ENCODE measurements at places on chromosomes 7 and 10.

GRCh38 chr10:90326498-90327267 lies 531.2 kb downstream of the HTR7 start:
- DNase-seq, result no peak

DNA sequence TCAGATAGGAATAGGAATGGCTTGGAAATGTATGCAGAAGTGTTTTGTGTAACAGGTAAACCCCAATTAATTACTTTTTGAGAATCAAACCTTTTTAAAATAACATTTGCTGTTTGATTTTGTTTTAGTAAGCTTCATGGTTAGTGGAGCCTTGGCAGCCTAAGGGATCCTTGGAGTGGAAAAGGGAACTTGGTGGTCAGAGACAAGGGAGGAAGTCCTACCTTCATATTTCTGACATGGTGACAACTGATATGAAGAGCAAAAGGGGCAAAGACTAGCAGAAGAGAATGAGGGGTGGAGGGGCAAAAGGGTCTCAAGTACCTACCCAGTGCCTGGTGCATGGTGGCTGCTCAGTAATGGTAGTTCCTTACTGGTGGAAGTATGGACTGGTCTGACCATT lies 32.3 kb downstream of the AHCYL2 start:
- no peak for DNase-seq

GRCh38 chr10:132909491-132910071 lies 32.8 kb downstream of the CFAP46 start:
- no peak for DNase-seq

DNA sequence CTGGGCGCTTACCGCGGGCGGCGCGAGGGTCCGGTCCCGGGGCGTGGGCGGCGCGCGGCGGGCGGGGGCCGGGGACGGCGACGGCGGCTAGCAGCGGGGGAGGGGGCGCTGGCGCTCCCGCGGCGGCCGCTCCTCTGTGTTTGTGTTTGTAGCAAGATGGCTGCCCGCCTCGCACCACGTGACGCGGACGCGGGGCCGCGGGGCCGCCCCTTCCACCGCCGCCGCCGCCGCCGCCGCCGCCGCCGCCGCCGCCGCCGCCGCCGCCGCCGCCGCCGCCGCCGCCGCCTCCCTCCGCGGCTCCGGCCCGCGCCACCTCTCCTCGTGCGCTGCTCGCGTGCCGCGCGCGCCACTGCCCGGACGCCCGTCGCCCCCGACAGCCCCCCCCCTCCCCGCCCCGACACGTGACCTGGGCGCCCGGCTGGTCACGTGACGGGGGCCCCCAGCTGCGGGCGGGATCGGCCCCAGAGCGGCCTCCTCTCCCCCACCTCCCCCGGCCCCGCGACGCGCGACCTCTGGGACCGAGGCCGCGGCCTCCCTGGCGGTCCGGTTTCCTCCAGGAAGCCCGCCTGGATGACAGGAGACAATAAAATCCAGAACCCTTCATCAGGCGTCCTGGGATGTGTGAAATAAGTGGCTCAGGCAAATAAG lies at the start of gene GIGYF1:
Gene GIGYF1 (minus strand): TSS at position 153 of the 648 bp plus-strand sequence. CDS start 6,012 bp downstream, outside the sequence.
- DNase-seq, result peak; percentile 73

DNA sequence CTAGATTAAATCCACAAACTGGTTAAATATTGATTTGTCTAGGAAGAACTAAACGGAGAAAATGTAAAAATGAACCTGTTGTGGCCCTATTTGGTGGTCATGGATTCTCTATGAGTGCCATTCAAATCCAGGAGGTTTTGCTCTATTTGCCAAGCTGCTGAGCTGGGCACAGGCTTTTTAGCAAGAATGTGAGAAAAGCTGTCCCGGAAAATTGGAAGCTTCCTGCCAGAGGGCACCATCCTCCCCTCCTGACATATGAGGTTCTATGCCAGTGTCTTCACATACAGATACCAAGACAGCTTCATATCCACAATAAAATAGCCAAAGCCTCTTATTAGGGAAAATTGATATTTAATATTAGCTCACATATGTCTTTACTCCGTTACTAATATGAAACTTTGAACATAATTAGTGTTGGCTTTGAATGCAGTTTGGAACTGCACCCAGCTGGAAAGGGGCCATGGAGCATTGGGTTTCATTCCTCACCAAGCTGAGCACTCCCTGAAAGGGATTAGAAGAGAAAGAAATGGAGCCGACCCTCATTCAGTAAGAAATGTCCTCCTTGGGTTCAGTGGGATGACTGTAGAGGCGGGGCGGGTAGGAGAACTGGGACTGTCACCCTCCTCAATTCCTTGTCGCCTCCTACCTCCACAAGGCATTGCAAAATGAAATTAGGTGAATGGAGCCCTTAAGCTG lies 47.8 kb downstream of the NRCAM start:
- no peak for DNase-seq

GRCh38 chr10:7969623-7970022 lies 84.9 kb upstream of the GATA3 start:
- DNase-seq, result no peak

DNA sequence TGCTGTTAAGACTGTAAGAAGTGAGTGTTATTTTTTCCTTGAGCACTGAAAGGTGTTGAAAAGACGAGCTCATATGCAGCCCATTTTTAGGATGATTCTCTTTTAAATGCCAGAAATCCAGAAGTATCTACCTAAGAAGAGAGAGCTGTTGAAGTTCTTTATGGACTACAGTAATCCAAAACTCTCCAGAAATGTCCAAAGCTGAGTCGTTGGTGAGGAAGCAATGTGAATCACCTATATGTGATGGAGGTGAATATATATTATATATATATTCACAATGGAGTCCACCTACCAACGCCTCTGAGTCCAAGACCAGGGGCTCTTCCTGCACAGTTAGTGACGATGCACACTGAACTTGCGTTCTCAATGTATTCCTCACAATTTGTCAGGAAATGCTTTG lies 252.7 kb upstream of the PITRM1 start:
- no peak for DNase-seq

DNA sequence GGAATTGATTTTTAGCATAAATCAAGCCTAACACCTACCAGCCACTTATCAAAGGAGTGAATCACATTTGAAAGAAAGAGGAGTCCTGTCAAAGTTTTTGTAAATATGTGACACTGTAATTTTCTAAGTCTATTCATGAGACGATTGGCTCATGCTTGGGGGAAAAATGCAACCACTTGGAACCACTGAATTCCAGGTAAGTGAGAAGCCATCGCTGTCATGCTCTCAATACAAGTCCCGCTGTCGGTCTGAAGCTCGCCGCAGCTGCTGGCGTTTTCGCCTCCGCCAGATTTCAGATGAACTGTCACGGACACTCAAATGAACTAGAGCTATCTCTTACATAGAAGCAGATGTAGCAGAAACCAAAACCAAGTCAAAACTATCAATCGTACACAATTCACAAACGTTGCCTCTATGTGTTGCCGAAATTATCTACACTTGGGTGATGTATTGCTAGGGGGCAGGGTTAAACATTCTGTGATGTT lies 279.8 kb upstream of the FZD8 start:
- no peak for DNase-seq

DNA sequence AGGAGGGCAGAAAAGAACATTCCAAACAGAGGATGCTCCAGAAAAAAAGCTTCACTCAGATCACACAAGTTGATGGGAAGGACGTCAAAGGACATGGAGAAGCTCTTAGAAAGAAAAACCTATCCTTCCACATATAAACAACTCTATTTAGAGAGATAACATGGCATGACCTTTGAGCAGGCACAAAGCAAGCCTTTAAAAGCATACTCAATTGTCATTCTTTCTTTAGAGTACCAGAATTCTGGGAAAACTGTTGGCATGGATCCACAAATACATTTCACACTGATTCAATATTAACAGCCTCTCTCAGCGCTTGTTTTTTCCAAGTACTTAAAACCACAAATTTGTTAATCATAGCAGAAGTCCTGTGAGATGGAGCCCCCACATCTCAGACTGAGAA lies 7.3 kb upstream of the ABLIM1 start:
- DNase-seq, result no peak

- DNase-seq, result no peak
Observed at GRCh38 chr10:28940158-28940888, 263.0 kb downstream of the BAMBI start.

GRCh38 chr7:158284121-158284520 lies 303.5 kb downstream of the PTPRN2 start:
- no peak for DNase-seq

- no peak for DNase-seq
Observed at GRCh38 chr7:18421297-18422002, 74.1 kb upstream of the HDAC9 start.

DNA sequence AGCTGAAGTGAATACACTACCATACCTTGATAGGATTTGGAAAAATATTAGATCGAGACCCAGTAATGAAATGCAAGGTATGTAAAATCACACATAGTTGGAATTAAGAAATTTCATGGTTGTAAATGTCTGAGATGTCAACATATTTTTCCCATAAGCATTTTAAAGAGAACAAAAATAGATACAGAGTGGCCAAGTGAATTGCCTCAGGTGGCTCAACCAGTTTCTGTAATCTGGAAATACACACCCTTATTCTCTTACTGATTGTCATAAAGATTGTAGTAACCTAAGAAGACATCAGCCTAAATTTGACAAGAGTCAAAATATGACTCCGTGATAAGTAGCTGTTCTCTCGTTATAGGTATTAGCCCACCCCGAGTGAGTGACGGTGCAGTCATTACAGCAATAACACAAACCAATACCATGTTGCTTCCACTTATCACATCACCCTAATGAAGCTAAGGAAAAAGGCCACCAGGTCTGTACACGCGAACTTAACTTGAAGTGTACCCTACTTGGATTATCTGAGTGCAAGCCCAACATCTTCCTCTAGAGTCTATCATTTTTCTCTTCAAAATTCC lies 23.4 kb downstream of the PIK3AP1 start:
- no peak for DNase-seq

GRCh38 chr10:96053985-96054384 lies 10.6 kb downstream of the CCNJ start:
- DNase-seq, result no peak

GRCh38 chr10:72173262-72173618 lies 42.6 kb upstream of the ANAPC16 start:
- DNase-seq, result no peak

DNA sequence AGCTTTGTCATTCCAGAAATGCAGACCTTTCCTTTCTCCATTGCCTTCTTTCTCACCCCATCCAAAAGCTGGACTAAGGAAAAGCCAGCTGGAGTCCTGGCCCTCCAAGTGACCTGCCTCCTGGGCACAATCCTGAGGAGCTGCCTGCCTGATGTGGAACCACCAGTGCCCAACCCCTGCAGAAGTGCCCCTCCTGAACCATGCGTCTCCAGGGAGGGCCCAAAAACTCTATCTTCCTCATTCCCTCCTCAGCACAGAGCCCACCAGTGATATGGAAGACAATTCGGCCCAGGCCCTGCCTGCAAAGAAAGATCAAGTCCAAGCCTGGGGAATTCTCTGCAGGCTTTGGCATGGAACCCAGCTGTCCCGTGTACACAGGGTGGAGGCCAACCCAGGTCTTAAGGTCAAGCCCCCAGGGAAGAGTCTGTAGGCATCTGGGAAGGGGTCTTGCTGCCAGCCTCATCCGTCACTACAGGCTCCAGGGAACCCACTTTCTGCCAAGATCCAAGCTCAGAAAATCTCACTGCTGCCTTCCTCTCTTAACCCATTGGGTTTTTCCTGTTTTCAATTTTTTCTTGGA lies 3.5 kb upstream of the GRID1 start:
- DNase-seq, result no peak

DNA sequence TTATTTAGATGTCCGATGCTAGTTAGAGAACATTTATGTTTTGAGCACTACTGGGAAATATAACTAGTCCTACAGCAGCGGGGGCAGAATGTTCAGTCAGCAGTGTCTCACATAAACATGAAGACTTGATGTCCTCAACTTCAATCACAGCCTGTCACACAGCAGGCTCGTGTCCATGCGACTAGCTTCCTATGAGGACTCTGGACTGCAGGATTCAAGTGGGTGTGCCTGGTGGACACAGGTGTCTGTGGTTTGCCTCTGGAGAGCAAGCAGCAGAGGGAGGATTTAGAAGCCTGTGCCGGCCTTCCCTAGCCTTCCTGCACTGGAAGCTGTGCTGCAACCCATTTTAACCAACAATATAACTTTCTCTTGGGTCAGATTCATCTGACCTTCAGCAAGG lies 30.0 kb upstream of the LANCL2 start:
- no peak for DNase-seq

GRCh38 chr7:151469281-151469680 lies 29.3 kb upstream of the CRYGN start:
- DNase-seq, result no peak

DNA sequence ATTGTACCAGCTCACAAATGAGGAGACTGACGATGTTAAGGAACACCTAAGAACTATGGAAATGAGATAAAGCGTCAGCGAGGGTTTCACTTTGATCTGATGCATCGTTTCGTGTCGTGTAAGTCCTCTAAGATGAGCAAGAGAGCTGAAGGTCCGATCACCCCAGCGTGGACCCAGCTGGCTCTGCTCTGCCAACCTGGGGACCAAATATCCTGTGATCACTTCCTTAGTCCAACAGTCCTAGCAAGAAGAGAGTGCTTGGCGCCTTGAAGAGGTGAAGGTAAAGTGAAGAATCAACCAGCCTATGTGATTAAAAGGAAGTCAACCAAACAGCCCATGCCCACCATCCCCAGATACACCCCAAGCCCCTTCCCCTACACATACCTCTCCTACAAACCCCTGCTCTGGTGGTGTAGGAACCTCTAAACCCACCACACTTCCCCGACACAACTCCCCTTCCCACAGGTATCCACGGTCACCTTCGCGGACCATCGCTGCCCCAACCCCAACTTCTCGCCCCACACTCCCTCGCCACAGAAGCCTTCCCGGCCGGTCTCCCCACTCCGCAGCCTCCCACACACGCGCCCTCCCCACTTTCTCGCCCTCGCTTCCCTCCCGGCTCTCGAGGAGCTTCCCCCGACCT lies 722 bp downstream of the UPF2 start:
- no peak for DNase-seq

DNA sequence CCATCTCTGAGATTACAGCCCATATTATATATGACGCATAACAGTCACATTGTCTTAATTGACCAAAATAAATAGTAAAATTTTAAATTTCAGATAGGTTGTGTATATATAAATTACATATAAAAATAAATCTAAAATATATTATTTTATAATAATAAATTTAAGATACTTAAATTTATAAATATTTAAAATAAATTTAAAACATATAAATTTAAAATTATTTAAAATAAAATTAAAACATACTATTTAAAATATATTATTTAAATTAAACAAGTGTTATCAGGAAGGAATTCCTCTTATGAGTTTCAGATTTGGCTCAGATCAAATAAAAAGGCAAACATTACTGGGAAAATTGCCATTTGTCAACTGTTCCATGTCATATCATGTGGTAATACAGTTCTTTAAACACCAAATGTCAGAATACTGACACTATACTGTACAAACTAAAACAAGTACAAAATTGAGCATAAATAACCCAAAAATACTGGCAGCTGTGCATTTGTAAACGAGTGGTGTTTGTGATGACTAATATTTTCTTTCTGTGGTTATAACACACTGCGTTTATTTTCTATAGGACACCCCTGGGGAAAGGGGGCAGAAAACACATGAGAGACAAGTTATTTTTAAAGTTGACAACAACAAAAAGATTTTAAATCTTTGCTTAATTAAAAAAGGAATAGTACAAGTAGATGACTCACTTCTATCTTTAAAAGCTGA lies 71.3 kb upstream of the DGKB start:
- DNase-seq, result no peak

- no peak for DNase-seq
Observed at GRCh38 chr7:137297551-137298463, 45.7 kb downstream of the PTN start.

GRCh38 chr7:156374335-156374734 lies 266.2 kb upstream of the RNF32 start:
- no peak for DNase-seq

GRCh38 chr7:127907110-127908040 lies 123.9 kb downstream of the LRRC4 start:
- DNase-seq, result no peak
